Right atrium auricular region (tissue), 2 donors: ENCODE measurements at places on chromosomes 6 and 20.
A peak's percentile ranks its signal among the peaks of the same experiment; 100 is the strongest.

GRCh38 chr20:3014179-3014578, 29.2 kb upstream of the GNRH2 start:
- peaks cover 38% of the 10 kb centered on the region for H3K36me3 ChIP-seq
- H3K27ac ChIP-seq = no peak overlapping the region
- H3K4me3 ChIP-seq = no peak overlapping the region
- no peaks in the 10 kb centered on the region for H3K4me1 ChIP-seq
- DNase-seq = no peak

GRCh38 chr6:166987930-166988329, 11.3 kb upstream of the CEP43 start:
- no peak overlapping the region for H3K27ac ChIP-seq
- no peaks in the 10 kb centered on the region for H3K36me3 ChIP-seq
- DNase-seq = no peak
- H3K27me3 ChIP-seq = no peaks in the 10 kb centered on the region
- no peak overlapping the region for H3K4me3 ChIP-seq

DNA sequence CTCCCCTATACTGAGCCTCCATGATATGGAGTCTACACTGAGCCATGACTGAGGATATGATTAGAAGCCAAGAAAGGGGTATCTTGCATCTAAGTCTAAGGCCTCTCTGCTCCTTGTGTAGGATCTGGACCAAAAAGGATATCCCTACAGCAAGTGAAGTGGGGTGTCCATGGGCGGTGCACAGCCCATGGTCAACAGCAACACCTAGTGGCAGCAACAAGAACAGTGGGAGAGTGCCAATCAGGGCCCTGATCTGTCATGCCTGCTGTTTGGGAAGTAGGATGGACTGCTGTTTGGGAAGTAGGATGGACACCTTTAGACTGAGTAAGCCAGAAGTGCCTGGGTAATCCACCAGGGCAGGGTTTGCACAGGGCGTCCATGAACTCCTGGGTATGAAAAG, 22.4 kb downstream of the PTGIS start:
- DNase-seq = peak; percentile 28
- peaks cover 25% of the 10 kb centered on the region for H3K36me3 ChIP-seq
- no peak overlapping the region for H3K27ac ChIP-seq
- H3K4me3 ChIP-seq = no peak overlapping the region
- H3K4me1 ChIP-seq = no peaks in the 10 kb centered on the region

DNA sequence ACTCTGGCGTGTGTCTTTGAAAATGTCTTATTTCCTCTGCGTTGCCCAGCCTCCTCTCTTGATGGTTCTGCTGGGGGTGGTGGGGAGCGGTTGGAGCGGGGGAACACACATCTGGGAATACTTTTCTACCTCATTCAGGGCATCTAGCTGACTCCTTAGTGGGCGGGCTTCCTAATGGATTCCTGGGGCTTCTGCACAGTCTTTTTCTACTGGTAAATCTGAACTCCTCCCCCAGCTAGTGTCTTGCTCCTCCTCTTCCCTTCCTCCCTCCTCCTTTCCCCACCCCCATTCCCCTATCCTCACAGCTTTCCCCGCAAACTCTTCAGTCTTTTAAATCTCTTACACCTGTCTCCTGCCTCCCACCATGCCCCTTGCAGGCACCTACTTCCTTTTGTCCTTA, 74.4 kb downstream of the PRL start:
- no peaks in the 10 kb centered on the region for H3K36me3 ChIP-seq
- H3K27ac ChIP-seq = no peak overlapping the region
- no peaks in the 10 kb centered on the region for H3K4me1 ChIP-seq

- DNase-seq = no peak
- H3K27me3 ChIP-seq = no peaks in the 10 kb centered on the region
- H3K27ac ChIP-seq = no peak overlapping the region
- H3K4me3 ChIP-seq = no peak overlapping the region
- H3K4me1 ChIP-seq = peaks cover 11% of the 10 kb centered on the region
- no peaks in the 10 kb centered on the region for H3K36me3 ChIP-seq
Measured at GRCh38 chr6:81727876-81728517, 24.5 kb downstream of the TENT5A start.

DNA sequence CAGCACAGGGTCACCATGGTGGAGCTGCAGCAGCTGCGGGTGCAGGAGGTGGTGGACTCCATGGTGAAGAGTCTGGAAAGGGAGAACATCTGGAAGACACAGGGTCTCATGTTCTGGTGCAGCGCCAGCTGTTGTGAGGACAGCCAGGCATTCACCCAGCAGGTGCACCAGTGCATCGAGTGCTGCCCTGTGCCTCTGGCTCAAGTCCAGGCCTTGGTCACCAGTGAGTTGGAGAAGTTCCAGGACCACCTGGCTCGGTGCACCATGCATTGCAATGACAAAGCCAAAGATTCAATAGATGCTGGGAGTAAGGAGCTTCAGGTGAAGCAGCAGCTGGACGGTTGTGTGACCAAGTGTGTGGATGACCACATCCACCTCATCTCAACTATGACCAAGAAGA, 22.9 kb upstream of the RIPK1 start:
- no peak for DNase-seq
- no peak overlapping the region for H3K4me3 ChIP-seq
- H3K27me3 ChIP-seq = no peaks in the 10 kb centered on the region

DNA sequence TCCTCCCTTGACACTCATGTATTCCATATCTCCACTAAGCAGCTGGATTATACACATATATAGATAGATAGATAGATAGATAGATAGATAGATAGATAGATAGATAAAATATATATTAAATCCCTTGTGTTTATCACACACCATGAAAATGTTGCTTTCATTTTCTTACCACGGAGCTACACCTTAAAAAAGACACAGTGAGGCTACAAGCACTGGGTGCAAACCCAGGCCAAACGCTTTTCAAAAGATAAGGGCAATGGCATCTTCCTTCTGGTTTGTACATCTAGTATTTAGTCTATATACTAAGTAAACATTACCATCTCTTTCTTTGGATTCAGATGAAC, 377.1 kb downstream of the ESR1 start:
- no peak overlapping the region for H3K4me3 ChIP-seq
- peaks cover 30% of the 10 kb centered on the region for H3K36me3 ChIP-seq
- no peaks in the 10 kb centered on the region for H3K4me1 ChIP-seq
- no peaks in the 10 kb centered on the region for H3K27me3 ChIP-seq

- DNase-seq = no peak
- no peaks in the 10 kb centered on the region for H3K27me3 ChIP-seq
- H3K4me1 ChIP-seq = no peaks in the 10 kb centered on the region
- H3K4me3 ChIP-seq = no peak overlapping the region
- no peak overlapping the region for H3K27ac ChIP-seq
Measured at GRCh38 chr6:52815167-52816092, 11.8 kb upstream of the GSTA1 start.

GRCh38 chr6:26537846-26538571, at the start of gene HMGN4:
Gene HMGN4, plus strand, starts transcription at chr6:26538366. Its CDS starts 6,841 bp downstream, at chr6:26545207.
- peak within 1 kb of the TSS; percentile 80 for H3K4me3 ChIP-seq
- no peaks in the 10 kb centered on the region for H3K36me3 ChIP-seq
- no peaks in the 10 kb centered on the region for H3K4me1 ChIP-seq
- peak within 1 kb of the TSS; percentile 89 for H3K27ac ChIP-seq

GRCh38 chr6:146358431-146359046, 185.1 kb upstream of the RAB32 start:
- H3K27ac ChIP-seq = no peak overlapping the region
- H3K4me1 ChIP-seq = no peaks in the 10 kb centered on the region
- H3K36me3 ChIP-seq = no peaks in the 10 kb centered on the region
- H3K4me3 ChIP-seq = no peak overlapping the region
- no peak for DNase-seq
- H3K27me3 ChIP-seq = no peaks in the 10 kb centered on the region

DNA sequence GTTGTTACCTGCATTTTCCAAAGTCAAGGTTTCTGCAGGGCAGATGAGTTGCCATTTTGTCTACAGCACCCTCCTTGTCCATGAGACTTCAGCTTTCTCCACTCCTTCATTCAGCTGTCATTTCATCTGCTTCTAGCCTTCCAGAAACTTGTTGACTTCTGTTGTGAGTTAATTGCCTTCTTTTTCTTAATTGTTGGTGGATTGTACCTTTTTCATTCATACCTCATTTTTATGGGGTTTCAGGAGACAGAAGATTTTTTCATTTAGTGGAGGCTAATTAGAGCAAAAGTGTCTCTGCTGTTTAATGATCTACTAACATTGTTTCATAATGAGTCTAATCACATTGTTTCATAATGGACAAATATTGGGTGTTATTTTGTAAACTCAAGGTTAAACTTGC, 7.5 kb upstream of the SUMO4 start:
- H3K27ac ChIP-seq = no peak overlapping the region
- H3K4me3 ChIP-seq = no peak overlapping the region
- no peak for DNase-seq
- no peaks in the 10 kb centered on the region for H3K4me1 ChIP-seq
- H3K27me3 ChIP-seq = no peaks in the 10 kb centered on the region
- peaks cover 1% of the 10 kb centered on the region for H3K36me3 ChIP-seq

- no peaks in the 10 kb centered on the region for H3K4me1 ChIP-seq
- H3K4me3 ChIP-seq = no peak overlapping the region
- H3K27ac ChIP-seq = no peak overlapping the region
- no peaks in the 10 kb centered on the region for H3K36me3 ChIP-seq
- DNase-seq = no peak
Measured at GRCh38 chr6:36727505-36728021, 29.9 kb downstream of the RAB44 start.

GRCh38 chr20:9062066-9062465, 6.8 kb upstream of the PLCB4 start:
- H3K4me1 ChIP-seq = no peaks in the 10 kb centered on the region
- no peaks in the 10 kb centered on the region for H3K36me3 ChIP-seq
- no peaks in the 10 kb centered on the region for H3K27me3 ChIP-seq
- no peak overlapping the region for H3K4me3 ChIP-seq
- DNase-seq = no peak

- no peak overlapping the region for H3K27ac ChIP-seq
- DNase-seq = no peak
- H3K36me3 ChIP-seq = no peaks in the 10 kb centered on the region
- no peaks in the 10 kb centered on the region for H3K27me3 ChIP-seq
Measured at GRCh38 chr20:10708351-10709185, 34.8 kb upstream of the JAG1 start.

DNA sequence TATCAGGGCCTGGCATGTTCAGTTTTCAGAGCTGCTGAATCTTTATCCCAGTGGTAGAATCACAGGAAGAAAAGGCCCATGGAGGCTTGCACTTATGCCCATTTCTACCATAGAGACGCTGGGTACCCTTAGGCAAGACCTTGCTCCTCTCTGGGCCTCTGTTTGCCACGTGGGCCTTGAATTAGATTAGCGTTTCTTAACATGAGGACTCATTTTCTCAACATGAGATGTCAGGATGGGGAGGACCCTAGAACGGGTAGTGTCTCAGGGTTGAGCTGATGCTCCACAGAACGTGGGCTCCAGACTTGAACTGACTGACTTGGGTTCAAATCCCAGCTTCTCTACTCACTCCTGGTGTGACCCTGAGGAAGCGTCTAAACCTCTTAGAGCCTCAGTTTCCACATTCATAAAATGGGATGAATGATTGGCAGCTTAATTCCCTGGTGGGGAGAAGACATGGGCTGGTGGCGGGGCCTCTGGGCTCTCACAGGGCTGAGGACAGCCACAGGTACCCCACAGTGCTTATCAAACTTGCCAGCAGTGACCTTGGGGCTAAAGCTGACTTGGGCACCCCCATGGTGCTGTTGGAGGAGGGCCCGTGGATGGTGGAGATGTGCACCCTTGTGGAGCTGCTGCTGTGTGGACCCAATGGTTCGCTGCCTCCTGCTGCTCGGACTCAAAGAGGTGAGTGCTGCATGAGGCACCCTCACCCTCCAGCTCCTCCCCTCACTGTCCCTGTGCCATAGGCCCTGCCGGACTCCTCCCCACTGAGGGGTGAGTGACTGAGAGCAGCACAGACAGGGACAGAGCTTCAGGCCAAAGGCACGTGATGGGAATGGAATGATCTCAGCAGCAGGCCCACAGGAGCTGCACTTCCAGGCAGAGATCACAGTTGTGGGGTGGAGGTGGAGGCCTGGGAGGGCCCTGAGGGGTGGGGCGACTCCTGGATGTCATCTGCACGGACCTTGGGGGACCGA, 28.2 kb downstream of the SUN5 start:
- DNase-seq = no peak
- no peak overlapping the region for H3K27ac ChIP-seq
- H3K4me3 ChIP-seq = no peak overlapping the region
- no peaks in the 10 kb centered on the region for H3K36me3 ChIP-seq

GRCh38 chr20:38229376-38230252, 30.9 kb downstream of the KIAA1755 start:
- H3K27me3 ChIP-seq = no peaks in the 10 kb centered on the region
- no peak for DNase-seq
- H3K36me3 ChIP-seq = no peaks in the 10 kb centered on the region
- H3K4me1 ChIP-seq = peaks cover 5% of the 10 kb centered on the region
- H3K27ac ChIP-seq = no peak overlapping the region

GRCh38 chr20:40983898-40984297, 44.7 kb upstream of the TOP1 start:
- H3K27ac ChIP-seq = no peak overlapping the region
- no peaks in the 10 kb centered on the region for H3K4me1 ChIP-seq
- H3K27me3 ChIP-seq = no peaks in the 10 kb centered on the region
- H3K4me3 ChIP-seq = no peak overlapping the region
- no peaks in the 10 kb centered on the region for H3K36me3 ChIP-seq
- DNase-seq = no peak

GRCh38 chr20:10352934-10353824, 80.8 kb downstream of the MKKS start:
- H3K27me3 ChIP-seq = no peaks in the 10 kb centered on the region
- H3K4me1 ChIP-seq = no peaks in the 10 kb centered on the region
- no peaks in the 10 kb centered on the region for H3K36me3 ChIP-seq
- DNase-seq = no peak

- no peaks in the 10 kb centered on the region for H3K27me3 ChIP-seq
- peak overlapping the region; percentile 25 for H3K27ac ChIP-seq
- no peak overlapping the region for H3K4me3 ChIP-seq
- no peaks in the 10 kb centered on the region for H3K36me3 ChIP-seq
Measured at GRCh38 chr6:111523484-111524167, 40.6 kb upstream of the REV3L start.

GRCh38 chr6:32472781-32473375, 33.2 kb downstream of the HLA-DRA start:
- H3K36me3 ChIP-seq = no peaks in the 10 kb centered on the region
- no peak overlapping the region for H3K27ac ChIP-seq
- H3K4me1 ChIP-seq = no peaks in the 10 kb centered on the region
- H3K27me3 ChIP-seq = no peaks in the 10 kb centered on the region

DNA sequence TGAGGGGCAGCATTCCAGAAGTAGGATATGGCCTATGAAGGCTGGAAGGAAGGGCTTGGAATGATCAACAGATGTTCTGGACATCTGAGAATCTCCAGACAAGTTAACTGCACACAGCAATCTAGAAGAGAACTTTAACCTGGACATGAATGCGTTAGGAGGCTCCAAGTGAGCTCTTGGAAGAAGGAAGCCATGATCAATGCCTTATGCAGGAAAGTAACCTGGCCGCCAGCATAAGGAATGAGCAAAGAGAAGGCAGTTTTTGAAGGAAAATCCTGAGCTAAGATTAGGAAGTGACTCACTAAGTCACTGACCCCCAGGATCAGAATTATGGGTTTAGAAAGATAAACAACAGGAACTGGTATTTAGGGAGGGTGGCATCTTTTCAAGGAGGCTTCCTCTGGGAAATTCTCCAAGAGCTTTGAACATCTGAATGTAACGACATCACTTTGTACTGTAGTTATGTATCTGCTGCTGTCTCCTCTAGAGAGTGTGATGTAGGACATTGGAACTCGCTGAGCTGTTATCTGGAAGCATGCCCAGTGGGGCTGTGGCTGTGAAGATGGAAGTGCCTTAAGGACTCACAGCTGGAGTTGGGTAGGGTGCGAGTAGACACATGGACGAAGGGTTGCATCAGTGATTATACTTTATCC, 236.8 kb downstream of the PACRG start:
- no peaks in the 10 kb centered on the region for H3K36me3 ChIP-seq
- H3K27me3 ChIP-seq = no peaks in the 10 kb centered on the region
- H3K4me1 ChIP-seq = no peaks in the 10 kb centered on the region
- H3K27ac ChIP-seq = no peak overlapping the region
- no peak for DNase-seq
